ENCODE measurements at places on chromosomes 16 and 17. TPM values are rescaled to one million over a fixed set of nuclear protein-coding genes. Genes with fewer than 3 reads are reported as not detected.

CHD9NB gene
- 0.69 TPM for total RNA-seq

DNA sequence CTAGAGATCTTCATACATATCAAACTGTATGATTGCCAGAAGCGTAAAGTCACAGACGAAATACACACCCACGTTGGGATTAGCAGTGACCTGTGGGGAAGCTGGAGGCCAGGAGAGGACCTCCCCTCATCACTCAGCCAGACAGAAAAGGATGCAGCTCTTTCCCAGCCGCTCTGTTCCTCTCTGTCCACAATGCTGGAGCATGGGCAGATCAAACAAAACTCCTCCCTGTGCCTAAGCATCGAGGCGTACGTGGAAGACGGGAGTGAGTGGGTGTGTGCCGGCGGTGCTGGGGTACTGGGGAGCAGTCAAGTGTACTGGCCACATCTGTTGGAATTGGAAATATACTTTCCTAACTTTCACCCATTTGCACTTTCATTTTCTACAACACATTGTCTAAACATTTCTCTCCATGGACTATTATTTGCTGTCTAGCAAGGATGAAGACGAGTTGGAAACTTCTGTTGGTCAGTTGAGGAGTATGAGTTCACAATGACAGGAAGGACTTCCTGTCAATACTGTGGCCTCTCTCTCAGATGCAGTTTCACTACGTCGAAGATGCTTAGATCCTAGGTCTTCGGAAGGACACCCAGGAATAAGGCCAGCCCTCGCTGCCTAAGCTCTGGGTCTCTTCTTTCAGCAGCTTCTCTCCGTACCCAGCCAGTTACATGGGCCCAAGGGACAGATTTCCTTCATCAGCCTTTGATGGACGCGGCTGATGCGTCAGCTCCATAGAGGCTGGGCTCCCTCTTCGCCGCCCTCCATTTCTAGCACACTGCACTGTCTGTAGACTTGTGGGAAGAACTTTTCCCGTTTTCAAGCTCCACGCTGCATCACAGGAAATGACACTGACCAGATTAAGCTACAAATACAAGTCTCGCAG lies 30.6 kb upstream of the ENDOV start:
- DNase-seq = no peak
- H3K27ac ChIP-seq = peak overlapping the region; percentile 10
- no peak overlapping the region for H3K4me3 ChIP-seq
- H3K36me3 ChIP-seq = peaks cover 33% of the 10 kb centered on the region

DNA sequence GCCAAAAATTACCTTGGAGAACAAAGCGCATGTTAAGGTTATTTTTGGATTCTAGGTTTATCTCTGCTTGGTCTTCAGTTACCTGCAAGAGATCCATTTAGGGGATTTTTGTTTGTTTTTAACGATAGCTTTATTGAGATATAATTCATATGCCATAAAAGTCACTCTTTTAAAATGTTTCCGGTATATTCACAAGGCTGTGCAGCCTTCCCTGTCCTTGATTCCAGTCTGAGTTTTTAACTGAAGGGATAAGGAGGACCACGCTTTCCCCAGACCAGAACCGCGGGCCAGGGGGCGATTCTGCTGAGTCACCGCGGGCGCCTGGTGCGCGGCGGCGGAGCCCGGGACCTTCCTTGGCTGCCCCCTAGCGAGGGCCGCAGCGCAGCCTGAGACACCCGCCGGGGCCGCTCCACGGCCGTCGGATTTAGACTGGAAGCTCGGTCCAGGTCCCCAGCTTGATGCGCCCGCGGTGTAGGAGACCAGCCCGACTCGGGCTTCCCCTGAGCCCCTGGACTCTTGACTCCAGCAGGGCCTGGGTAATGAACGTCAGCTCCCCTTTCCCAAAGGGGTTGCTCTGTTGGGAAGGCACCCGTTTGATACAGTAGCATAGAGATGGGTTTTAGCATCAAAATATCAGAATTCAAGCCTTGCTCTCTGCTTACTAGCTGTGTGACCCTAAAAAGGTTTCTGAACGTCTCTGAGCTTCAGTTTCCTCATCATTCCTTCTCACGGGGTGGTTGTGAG lies 50.0 kb upstream of the STH start:
- peaks cover 8% of the 10 kb centered on the region for H3K4me1 ChIP-seq
- no peaks in the 10 kb centered on the region for H3K36me3 ChIP-seq
- H3K27me3 ChIP-seq = peaks cover 7% of the 10 kb centered on the region
- no peak overlapping the region for H3K27ac ChIP-seq
- peak; percentile 67 for DNase-seq

DNA sequence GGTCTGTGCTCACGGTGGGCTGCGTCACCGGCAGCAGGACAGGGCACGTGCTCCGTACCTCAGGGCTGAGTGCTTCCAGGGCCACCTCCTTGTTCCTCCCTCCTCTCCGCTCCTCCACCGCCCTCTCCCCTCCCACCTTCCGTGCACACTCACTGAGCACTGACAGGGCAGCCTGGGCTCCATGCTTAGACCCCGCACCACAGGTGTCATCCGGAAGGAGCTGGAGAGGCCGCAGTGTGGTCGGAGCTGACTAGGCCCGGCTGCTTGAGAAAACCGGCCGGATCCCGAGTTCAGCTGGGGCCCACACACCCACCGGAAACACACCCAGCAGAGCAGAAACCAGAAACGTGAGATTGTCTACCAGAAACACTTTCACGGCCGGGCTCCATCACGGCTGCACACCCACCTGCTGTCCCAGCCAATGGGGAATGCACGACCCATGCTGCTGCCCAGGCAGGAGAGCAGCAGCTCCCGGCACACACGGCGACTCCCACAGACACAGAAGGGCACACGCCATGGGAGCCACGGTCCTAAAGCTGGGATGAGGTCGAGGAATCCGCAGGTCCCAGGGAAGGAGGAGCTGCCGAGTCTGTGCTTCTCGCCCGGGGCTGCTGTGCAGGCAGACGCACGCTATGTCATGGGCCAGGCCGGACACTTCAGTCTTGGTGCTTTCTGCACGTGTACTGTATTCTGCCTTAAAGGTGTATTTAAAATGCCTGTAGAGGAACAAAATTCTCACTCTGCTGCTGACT lies 55.0 kb upstream of the ZNF469 start:
- H3K36me3 ChIP-seq = no peaks in the 10 kb centered on the region
- no peaks in the 10 kb centered on the region for H3K27me3 ChIP-seq
- H3K4me3 ChIP-seq = no peak overlapping the region
- no peak for DNase-seq
- no peak overlapping the region for H3K27ac ChIP-seq

DNA sequence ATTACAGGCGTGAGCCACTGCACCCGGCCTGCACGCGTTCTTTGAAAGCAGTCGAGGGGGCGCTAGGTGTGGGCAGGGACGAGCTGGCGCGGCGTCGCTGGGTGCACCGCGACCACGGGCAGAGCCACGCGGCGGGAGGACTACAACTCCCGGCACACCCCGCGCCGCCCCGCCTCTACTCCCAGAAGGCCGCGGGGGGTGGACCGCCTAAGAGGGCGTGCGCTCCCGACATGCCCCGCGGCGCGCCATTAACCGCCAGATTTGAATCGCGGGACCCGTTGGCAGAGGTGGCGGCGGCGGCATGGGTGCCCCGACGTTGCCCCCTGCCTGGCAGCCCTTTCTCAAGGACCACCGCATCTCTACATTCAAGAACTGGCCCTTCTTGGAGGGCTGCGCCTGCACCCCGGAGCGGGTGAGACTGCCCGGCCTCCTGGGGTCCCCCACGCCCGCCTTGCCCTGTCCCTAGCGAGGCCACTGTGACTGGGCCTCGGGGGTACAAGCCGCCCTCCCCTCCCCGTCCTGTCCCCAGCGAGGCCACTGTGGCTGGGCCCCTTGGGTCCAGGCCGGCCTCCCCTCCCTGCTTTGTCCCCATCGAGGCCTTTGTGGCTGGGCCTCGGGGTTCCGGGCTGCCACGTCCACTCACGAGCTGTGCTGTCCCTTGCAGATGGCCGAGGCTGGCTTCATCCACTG lies at the start of gene BIRC5:
BIRC5 (plus strand) TSS at position 238 of the 690 bp plus-strand sequence; CDS start at position 302, 64 bp downstream.
- H3K27ac ChIP-seq = no peak within 1 kb of the TSS
- no peaks in the 10 kb centered on the region for H3K36me3 ChIP-seq
- peaks cover 5% of the 10 kb centered on the region for H3K4me1 ChIP-seq
- H3K4me3 ChIP-seq = peak within 1 kb of the TSS; percentile 47
- H3K27me3 ChIP-seq = no peaks in the 10 kb centered on the region

GRCh38 chr16:28834349-28834748 lies 11.6 kb downstream of the ATXN2L start:
- H3K27me3 ChIP-seq = no peaks in the 10 kb centered on the region
- H3K27ac ChIP-seq = no peak overlapping the region
- no peak overlapping the region for H3K4me3 ChIP-seq
- DNase-seq = no peak

GRCh38 chr17:79798299-79799173 lies 1.7 kb upstream of the CBX8 start:
- DNase-seq = no peak
- H3K27ac ChIP-seq = no peak overlapping the region
- peak overlapping the region; percentile 84 for H3K4me3 ChIP-seq
- peaks cover 59% of the 10 kb centered on the region for H3K27me3 ChIP-seq
- H3K36me3 ChIP-seq = no peaks in the 10 kb centered on the region

GRCh38 chr17:55159251-55159650 lies 105.5 kb upstream of the HLF start:
- H3K27ac ChIP-seq = no peak overlapping the region
- H3K4me1 ChIP-seq = no peaks in the 10 kb centered on the region
- H3K36me3 ChIP-seq = no peaks in the 10 kb centered on the region
- no peaks in the 10 kb centered on the region for H3K27me3 ChIP-seq
- DNase-seq = no peak
- no peak overlapping the region for H3K4me3 ChIP-seq

DNA sequence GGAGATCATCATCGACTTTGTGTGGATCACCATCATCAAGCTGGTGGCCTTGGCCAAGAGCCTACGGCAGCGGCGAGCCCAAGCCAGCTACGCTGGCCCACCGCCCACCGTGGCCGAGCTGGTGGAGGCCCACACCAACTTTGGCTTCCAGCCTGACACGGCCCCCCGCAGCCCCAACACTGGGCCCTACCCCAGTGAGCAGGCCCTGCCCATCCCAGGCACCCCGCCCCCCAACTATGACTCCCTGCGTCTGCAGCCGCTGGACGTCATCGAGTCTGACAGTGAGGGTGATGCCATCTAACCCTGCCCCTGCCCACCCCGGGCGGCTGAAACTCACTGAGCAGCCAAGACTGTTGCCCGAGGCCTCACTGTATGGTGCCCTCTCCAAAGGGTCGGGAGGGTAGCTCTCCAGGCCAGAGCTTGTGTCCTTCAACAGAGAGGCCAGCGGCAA lies 72.5 kb downstream of the COG7 start:
- H3K27me3 ChIP-seq = no peaks in the 10 kb centered on the region
- no peak for DNase-seq

DNA sequence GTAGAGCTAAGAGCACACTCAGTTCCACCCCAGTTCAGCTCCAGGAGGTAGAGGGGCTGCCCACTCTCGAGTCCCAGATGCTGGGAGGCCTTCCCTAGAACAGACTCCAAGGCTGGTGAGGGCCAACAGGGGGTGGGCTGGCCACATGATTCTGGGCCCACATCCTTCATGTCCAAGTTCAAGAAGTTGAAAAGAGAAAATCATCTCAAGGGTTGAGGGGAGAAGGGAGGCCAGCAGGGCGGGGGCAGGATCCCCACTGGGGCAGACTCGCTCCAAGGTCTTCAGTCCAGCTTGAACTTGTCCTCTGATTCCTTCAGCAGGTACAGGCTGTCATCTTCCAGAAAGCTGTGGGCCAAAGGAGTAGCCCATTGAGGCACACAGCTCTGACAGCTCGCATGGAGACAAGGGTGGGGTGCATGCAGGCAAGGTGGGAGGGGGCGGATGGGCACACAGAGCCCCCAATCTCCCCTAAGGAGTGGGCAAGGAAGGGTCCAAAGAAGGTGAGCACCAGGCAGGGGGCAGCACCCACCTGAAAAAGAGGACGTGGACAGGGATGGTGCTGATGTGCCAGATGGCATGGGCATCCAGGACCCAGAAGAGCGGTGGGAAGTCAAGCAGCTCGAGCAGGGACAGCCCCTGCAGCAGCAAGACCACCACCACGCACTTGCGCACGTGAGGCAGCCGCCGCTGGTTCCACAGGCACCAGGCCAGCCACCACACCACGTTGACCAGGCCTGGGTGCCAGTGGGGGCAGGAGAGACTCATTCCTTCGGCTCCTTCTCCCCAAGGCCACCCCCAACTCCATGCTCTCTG lies 4.5 kb downstream of the PNMT start:
- H3K27me3 ChIP-seq = peaks cover 12% of the 10 kb centered on the region
- DNase-seq = peak; percentile 51
- no peaks in the 10 kb centered on the region for H3K36me3 ChIP-seq
- H3K27ac ChIP-seq = peak overlapping the region; percentile 79
- H3K4me3 ChIP-seq = no peak overlapping the region

DNA sequence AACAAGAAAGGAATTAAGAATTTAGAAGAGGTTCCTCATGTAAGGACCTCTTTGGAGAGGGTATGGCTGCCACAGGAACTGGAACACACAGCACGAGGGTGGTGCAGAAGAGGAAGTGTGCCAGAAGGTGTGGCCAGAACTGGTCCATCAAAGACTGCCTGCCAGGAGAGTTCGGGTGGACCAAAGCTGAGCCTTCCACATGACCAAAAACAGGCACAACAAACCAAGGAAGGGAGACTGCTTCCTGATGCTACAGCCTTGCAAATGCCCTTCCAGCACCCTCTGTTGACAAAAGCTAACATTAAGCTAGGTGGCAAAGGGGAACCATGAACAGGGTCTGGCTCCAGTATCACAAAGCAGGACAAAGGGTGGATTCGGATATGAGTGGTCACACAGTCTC lies 125.8 kb upstream of the TMEM97 start:
- peaks cover 84% of the 10 kb centered on the region for H3K36me3 ChIP-seq
- peak; percentile 21 for DNase-seq
- no peaks in the 10 kb centered on the region for H3K4me1 ChIP-seq
- no peak overlapping the region for H3K27ac ChIP-seq
- H3K27me3 ChIP-seq = no peaks in the 10 kb centered on the region

DNA sequence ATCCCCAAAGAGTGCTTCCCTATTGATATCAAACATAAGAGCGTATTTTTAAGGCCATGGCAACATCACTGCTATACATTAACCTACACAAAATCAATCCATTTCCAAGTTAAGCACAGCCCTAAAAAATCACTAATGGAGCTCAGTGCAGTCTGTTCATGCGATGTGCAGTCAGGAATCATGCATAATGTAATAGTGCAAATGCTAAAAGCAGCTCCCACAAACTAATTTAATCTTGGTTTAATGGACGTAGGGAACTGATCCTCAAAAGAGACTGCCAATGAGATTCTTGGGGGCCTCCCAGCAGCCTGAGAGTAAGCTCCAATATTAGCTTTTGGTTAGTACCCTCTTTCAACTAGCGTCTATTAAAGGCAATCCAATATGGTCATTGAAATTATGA lies 245.9 kb downstream of the TOX3 start:
- no peaks in the 10 kb centered on the region for H3K27me3 ChIP-seq
- no peak for DNase-seq
- H3K36me3 ChIP-seq = no peaks in the 10 kb centered on the region
- H3K27ac ChIP-seq = no peak overlapping the region

All from heart left ventricle (tissue), 16 donors.